Natural killer cell treated with Interleukin-12 subunit alpha and Interleukin-12 subunit beta and Interleukin-15 and Interleukin-18, amount 100 ng/mL, for 72 hours (primary cell): ENCODE measurements at places on chromosomes 13 and 19.

- DNase-seq, result no peak
Measured at GRCh38 chr13:29893438-29893837, 43.0 kb upstream of the UBL3 start.

DNA sequence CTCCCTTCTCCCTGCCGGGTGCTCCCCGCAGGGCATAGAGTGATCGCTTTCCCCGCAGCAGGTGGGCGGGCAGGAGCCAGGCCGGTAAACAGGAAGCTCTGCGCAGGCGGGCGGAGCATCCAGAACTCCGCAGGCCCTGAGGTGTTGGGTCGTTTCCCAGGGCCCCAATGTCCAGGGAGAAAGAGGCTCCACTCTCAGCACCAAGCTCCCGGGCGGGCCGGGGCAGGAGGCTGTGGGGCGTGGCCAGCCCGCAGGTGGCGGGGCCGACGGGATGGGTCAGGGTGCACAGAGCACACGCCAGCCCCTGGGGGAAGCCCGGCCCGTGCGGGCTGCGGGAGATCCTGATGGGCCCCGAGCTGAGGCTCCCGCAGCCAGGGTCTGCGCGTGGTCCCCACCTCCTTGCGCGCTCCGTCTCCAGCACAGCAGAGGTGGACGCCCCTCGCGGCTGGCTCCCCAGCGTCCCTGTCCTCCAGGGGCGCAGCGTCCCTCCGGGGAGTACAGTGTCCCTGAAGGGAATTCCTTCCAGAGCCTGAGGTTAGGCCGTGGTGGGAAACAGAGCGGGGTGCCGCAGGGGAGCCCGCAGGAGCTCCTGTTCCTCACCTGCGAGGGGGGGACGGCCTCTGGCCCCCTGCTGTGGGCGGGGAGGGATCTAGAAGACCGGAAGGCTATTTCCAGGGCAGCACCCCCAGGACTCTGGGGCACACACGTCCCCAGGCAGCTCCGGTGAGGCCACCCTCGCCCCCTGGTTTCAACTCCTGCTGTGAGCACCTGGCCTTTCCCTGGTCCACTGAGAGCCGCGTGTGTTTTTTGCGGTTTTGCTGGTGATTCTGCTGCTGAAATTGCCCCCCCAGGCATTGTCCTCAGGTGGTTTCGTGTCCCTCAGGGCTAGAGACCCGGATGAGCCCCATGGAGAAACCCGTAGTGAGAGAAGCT is 12.2 kb downstream of the PIP5K1C start:
- no peak for DNase-seq

DNA sequence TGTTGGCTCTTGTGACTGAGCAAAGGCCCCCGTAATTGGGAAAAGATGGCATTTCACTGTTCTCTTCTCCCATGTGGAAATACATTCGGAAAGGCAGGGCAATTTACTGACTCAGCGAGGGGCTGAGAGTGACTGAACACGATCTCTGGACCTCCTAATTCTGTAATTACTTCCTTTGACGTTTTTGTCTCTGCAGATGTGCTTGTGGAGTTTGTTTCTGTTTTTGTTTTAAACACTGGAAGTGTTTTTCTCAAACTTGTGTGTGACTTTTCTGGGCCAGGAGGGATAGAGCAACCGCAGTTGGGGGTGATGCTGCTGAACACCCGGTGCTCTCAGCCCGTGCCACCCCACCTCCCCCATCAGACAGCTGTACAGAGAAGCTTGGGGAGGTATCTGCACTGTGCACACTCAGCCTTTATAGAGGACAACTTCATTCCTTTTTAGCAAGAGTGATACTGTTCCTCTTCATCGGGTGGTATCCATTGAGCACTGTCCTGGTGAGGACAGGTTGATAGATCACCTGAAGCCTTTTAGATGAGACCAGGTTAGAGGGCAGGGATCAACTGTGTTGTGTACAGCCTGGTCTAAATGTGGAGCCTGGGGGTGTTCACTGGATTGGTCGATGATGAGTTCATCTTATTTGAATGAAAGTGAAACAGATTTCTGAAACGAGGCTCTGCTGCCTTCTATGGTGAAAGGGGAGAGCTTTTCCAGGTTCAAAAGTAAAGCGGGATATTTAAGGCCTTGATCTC is 117.4 kb downstream of the ESD start:
- DNase-seq, result no peak

- no peak for DNase-seq
Measured at GRCh38 chr19:517721-518597, 10.7 kb downstream of the TPGS1 start.

DNA sequence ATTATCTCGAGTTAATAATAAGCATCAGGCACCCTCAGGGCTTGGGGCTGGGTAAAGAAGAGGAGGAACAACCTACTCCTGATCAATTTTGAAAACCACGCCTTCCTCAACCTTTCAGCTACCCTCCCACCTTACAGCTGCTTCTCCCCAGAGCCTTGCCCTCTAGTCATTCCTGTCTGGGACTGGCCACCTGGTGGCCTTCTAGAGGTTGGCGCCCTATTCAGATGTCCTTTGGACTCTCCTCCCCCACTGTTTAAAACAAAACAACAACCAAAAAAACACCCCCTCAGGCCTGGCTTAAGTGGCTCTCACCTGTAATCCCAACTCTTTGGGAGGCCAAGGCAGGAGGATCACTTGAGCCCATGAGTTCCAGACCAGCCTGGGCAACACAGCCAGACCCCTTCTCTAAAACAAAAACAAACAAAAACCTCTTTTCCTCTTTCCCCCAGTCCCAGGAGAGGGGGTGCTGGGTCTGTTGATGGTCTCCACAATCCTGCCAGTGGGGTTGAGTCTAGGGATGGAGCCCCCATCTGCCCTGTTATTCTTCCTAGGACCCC is 62.3 kb downstream of the CCDC70 start:
- DNase-seq, result no peak
